ENCODE measurements at places on chromosomes 6 and 20. TPM values are rescaled to one million over a fixed set of nuclear protein-coding genes. Genes with fewer than 3 reads are reported as not detected.
A peak's percentile ranks its signal among the peaks of the same experiment; 100 is the strongest.

GRCh38 chr6:54286141-54286540 is 22.1 kb upstream of the TINAG start:
- DNase-seq: no peak

DNA sequence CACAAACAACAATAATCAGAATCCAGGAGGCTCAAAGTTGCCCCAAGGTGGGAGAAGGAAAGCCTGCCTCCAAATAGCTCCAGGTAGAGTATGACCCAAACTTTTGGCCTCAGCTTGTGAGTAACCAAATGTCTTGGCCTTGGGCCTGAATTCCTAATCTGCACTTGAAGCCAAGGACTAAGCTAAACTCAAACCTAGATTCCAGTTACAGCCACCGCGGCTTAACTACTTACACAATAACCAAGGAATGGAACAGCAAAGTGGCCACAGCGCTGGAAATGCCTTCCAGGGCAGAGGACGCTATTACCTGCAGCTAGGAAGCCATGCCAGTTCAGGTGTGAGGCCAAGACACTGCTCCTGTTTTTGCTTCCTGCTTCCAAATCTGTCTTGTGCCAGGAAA is 4.6 kb downstream of the NINL start:
- no peak for DNase-seq

GRCh38 chr6:100188754-100189153 is 194.7 kb upstream of the MCHR2 start:
- DNase-seq: no peak

DNA sequence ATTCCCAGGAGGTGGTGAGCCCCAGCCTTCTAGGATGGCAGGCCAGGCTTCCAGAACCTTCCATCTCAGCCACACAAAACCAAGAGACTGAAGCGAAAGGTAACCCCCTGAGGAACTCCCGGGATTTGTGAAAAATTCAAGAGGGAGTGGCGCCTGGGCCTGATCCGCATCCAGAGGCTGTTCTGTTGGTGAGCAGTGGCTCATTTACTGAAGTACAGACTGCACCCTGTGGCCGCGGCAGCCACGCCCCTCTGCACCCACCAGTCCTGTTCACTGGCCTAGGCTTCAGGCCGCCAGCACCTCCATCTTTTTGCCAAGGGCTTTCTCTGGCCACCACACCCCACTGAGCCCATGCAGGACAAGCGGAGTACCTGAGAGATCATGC is 79.1 kb upstream of the PTPN1 start:
- DNase-seq: no peak

- no peak for DNase-seq
These were observed 17.4 kb downstream of the CST7 start for GRCh38 chr20:24966317-24967012.

DNA sequence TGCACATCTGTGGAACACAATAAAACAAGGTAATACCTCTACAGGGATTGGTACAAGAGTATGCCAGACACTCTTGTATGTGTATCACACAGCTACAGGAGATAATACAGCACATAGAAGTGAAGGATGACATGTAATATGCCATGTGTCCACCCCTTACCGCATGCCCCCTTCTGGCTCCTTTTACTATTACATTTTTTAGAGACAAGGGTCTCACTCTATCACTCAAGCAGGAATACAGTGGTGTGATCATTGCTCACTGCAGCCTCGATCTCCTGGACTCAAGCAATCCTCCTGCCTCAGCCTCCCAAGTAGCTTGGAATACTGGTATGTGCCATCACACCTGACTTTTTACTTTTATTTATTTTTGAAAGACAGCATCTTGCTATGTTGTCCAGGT is 4.2 kb upstream of the NCR3 start:
- no peak for DNase-seq

DNA sequence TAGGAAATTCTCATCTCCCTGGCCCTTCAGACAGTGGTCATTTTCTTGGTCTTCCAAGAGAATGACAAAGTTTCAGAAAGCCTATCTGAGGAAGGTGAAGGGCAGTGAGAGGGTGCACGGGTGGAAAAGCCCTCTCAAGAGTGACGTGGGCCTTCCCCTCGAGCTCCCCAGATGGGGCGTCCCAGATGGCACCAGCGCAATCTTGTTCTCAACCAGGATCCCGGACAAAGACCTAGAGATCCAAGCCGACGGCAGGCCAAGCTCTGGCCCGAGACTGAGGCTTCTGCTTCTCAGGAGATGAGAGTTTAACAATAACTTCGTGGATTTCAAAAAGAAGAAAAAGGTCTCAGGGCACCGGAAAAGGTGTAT is 797 bp upstream of the ZNF133 start:
- DNase-seq: no peak

DNA sequence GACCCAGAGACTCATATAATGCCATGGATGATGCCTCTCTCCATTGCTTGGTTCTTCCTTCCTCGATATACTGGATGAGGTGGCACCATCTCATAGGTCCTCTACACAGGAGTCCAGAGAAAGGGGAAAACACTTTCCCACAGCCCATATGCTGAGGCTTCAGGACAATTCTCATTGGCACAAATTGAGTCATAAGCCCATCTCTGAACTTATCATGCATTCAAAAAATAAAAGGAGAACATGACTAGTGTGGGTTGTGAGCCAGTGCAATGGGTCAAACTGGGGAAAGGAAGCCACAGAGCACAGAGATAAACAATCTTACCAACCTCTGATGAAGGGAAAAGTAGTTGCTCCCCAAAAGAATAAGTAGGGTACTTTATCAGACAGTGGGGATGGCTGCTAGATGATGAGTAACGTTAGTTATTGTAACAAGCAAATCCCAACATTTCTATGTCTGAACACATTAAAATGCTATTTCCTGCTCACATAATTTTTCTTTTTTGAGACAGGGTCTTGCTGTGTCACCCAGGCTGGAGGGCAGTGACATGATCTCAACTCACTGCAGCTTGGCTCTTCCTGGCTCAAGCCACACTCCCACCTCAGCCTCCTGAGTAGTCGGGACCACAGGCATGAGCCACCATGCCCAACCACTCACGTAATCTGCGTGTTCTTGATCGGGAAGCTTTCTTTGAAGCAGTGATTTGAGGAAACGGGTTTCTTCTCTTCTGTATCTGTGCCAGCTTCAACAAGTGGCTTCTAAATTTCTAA is 27.0 kb downstream of the SOD2 start:
- DNase-seq: no peak

- DNase-seq: no peak
These were observed 189.0 kb downstream of the NFATC2 start for GRCh38 chr20:51353491-51353890.

- no peak for DNase-seq
These were observed 73.7 kb downstream of the EDN1 start for GRCh38 chr6:12363651-12364381.

GRCh38 chr6:26322645-26323482 is 42.1 kb upstream of the BTN3A2 start:
- no peak for DNase-seq

DNA sequence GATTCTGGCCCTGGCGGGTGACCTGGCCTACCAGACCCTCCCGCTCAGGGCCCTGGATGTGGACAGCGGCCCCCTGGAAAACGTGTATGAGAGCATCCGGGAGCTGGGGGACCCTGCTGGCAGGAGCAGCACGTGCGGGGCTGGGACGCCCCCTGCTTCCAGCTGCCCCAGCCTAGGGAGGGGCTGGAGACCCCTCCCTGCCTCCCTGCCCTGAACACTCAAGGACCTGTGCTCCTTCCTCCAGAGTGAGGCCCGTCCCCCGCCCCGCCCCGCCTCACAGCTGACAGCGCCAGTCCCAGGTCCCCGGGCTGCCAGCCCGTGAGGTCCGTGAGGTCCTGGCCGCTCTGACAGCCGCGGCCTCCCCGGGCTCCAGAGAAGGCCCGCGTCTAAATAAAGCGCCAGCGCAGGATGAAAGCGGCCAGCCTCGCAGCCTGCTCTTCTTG is 868 bp upstream of the SLC2A4RG start:
- DNase-seq: no peak

GRCh38 chr6:167788563-167788903 is 38.2 kb upstream of the AFDN start:
- DNase-seq: no peak

GRCh38 chr6:24581084-24581669 is 64.8 kb downstream of the KIAA0319 start:
- peak; percentile 56 for DNase-seq

DNA sequence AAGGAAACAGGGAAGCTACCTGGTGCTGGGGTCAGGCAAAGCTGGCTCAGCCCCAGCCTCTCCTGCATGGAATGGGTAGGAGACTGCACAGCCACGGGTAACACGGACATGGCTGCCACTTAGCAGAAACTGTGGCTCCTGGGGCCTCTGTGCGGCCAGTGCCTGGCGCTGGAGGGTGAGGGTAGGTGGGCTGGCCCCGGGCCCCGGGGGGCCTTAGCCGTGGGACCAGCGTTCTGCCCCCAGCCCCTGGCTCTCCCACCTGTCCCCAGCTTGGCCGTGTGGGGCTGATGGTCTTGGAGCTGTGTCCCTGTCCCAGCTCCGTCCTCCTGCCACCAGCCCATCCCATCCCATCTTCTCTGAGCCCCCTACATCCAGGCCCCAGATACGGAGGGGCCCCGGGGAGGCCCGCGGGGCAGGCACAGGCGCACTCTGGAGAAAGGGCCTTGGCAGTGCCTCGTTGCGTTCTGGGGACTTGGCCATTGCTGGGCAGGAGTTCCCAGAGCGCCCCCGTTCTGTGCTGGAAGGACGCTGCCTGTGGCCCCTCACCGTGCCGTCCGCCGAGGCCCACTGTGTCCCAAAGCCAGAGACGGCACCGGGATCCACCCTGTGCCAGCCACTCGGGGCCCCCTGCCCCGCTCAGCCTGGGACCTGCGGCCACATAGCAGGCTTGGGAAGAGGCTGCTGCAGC is 12.2 kb downstream of the CHRNA4 start:
- no peak for DNase-seq

DNA sequence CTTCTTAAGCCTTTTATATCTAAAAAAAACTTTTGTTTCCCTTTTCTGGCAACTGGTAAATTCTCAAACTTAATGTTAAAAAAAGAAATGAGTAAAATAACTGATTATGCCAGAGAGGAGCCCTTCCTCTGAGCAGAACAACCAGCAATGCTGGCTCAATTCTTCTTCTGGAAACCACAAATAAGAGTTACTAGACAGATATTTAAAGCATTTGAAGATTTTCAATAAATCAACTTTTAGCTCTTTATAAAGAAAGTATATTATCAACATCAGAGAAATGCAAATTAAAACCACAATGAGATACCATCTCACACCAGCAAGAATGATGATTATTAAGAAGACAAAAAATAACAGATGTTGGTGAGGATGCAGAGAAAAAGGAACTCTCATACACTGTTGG is 61.1 kb upstream of the TCF21 start:
- DNase-seq: no peak

GRCh38 chr6:43712579-43712978 is 25.0 kb upstream of the MRPS18A start:
- DNase-seq: no peak

DNA sequence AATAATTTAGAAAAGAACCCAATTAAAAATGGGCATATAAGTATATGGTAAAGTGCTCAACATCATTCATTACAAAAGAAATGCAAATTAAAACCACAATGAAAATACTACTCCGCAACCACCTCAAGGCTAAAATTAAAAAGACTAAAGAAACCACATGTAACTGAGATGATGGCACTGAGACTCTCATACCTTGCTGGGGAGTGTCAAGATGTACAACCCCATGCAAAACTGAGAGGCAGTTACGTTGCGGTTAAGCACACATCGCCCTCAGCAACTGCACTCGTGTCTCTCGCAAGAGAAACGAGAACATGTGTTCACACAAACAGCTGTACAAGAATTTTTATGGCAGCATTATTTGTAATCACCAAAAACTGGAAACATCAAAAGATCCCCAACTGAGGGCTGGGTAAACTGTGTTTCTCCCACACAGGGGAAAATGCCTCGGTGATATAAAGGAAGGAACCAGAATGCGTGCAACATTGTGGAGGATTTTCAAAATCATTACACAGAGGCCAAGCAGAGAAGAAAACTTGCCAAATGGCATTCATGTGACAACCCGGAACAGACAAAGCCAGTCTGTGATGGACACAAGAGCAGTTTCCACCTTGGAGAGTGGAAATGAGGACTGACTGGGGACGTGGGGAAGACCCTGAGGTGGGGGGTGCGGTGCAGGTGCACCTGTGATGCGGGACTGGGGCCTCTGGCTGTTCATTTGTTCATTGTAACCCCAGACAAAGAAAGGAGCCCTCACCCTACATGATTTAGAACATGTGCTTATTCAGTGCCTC is 144.9 kb downstream of the WDR27 start:
- no peak for DNase-seq

- DNase-seq: no peak
These were observed 14.8 kb upstream of the PCK1 start for GRCh38 chr20:57545927-57546662.

DNA sequence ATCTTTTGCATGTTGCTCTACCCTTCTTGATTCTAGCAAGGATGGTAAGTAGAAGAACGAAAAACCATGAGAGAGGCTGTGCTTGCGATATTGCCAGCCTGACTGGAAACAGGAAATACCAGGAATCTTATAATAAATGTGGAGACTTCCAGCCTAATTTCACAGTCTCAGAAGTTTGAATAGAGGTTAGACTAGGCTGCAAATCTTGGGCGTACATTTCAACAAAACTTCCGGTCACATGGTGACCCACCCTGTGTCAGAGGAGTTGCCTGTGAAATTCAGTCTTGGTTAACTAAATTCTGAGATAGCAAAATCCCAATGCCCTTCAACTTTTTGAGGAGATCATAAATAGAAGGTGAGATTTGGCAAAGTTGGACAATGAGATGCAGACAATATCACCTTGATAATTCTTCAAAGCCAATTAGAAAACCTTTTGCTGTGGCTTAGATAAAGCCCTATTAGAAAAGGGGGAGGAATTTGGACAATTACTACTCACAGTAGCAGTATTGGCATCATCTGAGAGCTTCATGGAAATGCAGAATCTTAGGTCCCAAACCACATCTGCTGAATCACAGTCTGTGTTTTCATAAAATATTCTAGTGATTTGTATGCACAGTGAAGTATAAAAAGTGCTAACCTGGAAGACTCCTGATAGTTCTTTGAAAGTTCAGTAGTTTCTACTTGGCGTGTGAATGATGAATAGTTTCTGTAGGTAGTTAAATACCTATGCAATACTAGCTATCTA is 262.0 kb upstream of the JAG1 start:
- DNase-seq: no peak

GRCh38 chr6:54981276-54981609 is 134.7 kb downstream of the FAM83B start:
- no peak for DNase-seq

- no peak for DNase-seq
These were observed 205.3 kb downstream of the THBS2 start for GRCh38 chr6:169048185-169048864.

The SPATS1 gene
- 0.62 TPM for total RNA-seq

The TRIM15 gene
- total RNA-seq: not detected

The WFDC13 gene
- total RNA-seq: not detected

The HMGA1 gene
- total RNA-seq: 25.0 TPM

The CEP57L1 gene
- 92.6 TPM for total RNA-seq

The THEMIS gene
- 0.62 TPM for total RNA-seq

The DUSP15 gene
- total RNA-seq: 3.0 TPM

The OTOR gene
- 0.47 TPM for total RNA-seq

The GPR31 gene
- total RNA-seq: not detected

The USP49 gene
- 12.5 TPM for total RNA-seq

The SCUBE3 gene
- total RNA-seq: 1.7 TPM

The REM1 gene
- not detected for total RNA-seq

The TRIM40 gene
- not detected for total RNA-seq

The DBNDD2 gene
- 5.9 TPM for total RNA-seq

Measured in occipital lobe (tissue), 3 donors.